ENCODE measurements at places on chromosomes 2 and 18. TPM values are rescaled to one million over a fixed set of nuclear protein-coding genes. Genes with fewer than 3 reads are reported as not detected.

The ACTG2 gene
- total RNA-seq = 0.15 TPM

The PAIP2B gene
- total RNA-seq = 1.5 TPM

The SP5 gene
- total RNA-seq = not detected

The CD8B2 gene
- total RNA-seq = not detected

The PARD6G gene
- total RNA-seq = 32.2 TPM

The BOLL gene
- not detected for total RNA-seq
